Activated T-helper 9 cell treated with anti-CD3 and anti-CD28 coated beads, Interleukin-2, amount 50 U/mL, for 16 hours (primary cell): ENCODE measurements at places on chromosomes 1 and 21.

DNA sequence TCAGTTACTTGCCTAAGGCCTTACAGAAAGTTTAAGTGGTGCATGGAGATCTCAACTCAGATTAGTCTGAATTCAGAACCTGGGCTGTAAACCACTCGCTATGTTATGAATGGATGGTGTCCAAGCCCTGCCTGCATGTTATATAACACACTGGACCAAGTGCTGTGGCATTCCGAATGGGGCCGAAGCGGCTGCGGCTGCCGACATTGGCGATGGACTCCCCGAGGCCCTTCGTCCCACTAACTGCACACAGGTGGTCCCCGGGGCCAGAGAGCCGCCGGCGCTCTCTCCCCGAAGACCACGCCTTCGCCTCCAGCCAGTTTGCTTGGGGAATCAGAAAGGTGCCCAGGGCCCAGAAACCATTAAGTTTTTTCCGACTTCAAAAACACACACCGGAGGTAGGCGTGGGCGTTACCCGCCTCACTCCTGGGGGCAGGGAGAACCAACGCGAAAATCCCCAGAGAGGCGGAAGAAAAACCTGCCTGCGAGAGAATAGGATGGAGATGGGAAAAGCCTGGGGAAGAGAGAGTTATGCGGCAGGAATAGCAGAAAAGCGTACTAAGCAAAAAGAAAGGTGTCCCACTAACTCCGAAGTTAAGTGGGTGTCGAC, 579 bp upstream of the TENT5C start:
- no peak for DNase-seq

- no peak for DNase-seq
Observed at GRCh38 chr1:223832637-223832943, 13.2 kb downstream of the TP53BP2 start.

DNA sequence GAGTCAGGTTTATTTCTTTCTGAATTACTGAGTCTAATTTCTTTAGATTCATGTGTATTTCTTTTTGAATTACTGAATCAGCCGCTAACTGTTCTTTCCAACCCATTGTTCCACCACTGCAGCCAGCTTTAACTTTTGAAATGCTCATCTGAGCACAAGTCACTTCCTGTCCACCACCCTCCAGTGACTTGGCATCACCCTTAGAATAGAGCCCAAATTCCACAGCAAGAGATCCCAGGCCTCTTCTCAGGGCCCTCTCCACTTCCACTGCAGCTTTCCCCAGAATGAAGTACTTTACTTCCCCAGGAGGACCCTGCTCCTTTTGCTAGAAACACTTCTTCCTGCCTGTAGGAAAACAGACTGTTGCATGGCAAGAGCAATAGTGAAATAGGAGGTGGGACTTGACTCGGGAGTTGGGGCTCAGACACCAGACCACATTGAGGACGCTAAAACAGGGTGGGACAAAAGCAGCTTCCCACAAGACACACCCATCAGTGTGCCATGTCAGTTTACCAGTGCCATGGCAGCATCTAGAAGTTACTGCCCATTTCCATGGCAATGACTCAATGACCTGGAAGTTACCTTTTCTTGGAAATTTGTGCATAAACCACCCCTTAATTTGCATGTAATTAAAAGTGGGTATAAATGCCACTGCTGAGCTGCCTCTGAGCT, 56.5 kb upstream of the ADAR start:
- DNase-seq = no peak

- DNase-seq = no peak
Observed at GRCh38 chr21:39153373-39153772, 29.9 kb downstream of the PSMG1 start.

GRCh38 chr1:64986903-64987871, 20.8 kb upstream of the JAK1 start:
- no peak for DNase-seq

GRCh38 chr1:244727871-244728474, 75.0 kb downstream of the DESI2 start:
- DNase-seq = no peak

- DNase-seq = no peak
Observed at GRCh38 chr1:157993918-157994605, 617 bp downstream of the KIRREL1 start.
